ENCODE measurements at places on chromosomes 7 and 10. TPM values are rescaled to one million over a fixed set of nuclear protein-coding genes. Genes with fewer than 3 reads are reported as not detected.

SLC25A13 gene
- polyA plus RNA-seq = 15.0 TPM

TMEM72 gene
- polyA plus RNA-seq = not detected

PIP gene
- not detected for polyA plus RNA-seq

CALCR gene
- not detected for polyA plus RNA-seq

ARHGEF5 gene
- polyA plus RNA-seq = 1.4 TPM
